ENCODE measurements at places on chromosomes 2 and 18.

DNA sequence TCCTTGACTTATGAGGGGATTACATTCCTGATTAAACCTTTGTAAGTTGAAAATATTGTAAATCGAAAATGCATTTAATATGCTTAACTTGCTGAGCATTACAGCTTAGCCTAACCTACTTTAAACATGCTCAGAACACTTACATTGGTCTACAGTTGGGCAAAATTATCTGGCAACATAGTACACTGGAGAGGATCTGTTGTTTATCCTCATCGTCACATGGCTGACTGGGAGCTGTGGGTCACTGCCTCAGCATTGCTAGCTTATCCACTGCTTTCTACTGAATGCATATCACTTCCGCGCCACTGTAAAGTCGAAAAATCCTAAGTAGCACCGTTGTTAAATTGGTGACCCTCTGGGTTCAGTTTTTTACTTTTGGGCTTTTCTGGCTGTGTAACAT is 13.7 kb downstream of the PMS1 start:
- DNase-seq: no peak

- no peak for DNase-seq
Measured at GRCh38 chr2:37886745-37887144, 38.3 kb upstream of the RMDN2 start.

DNA sequence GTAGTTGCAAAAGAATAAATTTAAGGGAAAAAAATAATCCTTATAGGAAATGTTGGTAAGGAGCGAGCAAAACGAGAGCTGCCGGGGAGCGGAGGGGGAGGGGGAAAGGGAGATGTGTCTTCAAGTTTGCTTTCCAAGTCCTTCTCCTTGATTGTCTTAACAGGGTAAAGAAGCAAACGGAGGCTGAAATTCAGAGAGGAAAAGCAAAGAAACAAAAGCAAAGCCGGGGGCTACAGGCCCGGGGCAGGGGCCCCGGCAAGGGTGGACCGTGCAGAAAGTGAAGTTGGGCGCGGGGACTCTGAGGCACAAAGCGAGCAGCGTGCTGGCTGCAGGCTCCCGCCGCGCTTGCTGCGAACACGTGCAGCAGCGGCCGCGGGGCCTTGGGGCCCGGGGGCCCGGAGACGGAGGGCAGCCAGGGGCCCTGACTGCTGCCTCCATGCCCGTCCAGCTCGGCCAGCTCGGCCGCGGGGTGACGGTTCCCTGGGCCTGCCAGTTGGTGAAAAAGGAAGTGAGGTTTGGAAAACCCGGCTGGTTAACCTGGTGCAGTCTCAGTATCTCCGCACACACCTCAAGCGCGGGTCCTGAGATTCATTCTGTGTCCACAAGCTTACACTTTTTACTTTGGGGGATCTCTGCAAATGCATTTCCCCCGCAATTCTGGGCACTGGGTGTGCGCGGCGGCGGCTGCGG is 4.1 kb downstream of the BCL11A start:
- no peak for DNase-seq

GRCh38 chr2:168587307-168587706 is 131.2 kb downstream of the CERS6 start:
- no peak for DNase-seq

DNA sequence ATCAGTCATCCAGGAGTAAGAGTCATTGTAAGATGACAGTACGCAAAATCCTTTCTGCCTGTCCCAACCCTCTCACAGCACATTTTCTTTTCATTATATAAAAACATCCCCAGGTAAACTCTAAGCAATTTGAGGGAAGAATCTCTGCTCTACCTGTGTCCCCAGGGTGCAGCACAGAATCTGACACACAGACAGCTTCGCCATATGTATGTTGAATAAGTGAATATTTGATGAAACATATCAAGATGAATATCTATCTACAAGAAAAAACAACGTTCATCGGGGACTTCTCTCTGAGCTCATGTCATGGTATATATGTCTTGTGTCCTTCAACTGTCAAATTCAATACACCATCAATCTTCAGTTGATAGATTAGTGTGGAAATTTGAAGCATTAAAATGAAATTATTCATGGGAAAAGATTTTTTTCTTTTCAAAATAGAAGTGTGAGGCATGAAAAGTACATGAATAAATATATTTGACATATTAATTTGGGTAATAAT is 94.5 kb upstream of the KYNU start:
- DNase-seq: no peak

DNA sequence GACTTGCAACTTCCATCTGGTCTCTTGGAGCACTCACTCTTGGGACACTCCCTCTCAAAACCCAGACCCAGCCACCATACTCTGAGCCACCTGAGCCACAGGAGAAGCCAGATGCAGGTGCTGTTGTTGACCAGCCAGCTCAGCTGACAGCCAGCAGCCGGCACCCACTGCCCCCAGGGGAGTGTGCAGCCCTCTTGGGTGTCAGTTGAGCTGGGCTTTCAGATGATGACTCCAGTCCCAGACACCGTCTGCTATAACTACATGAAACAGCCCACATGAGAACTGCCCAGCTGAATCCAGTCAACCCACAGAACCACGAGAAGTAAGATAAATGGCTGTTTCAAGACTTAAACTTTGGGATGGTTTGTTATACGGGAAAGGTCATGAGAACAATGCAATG is 10.7 kb upstream of the IGFBP2 start:
- DNase-seq: no peak

- no peak for DNase-seq
Measured at GRCh38 chr2:121245913-121246312, 39.1 kb downstream of the TFCP2L1 start.

DNA sequence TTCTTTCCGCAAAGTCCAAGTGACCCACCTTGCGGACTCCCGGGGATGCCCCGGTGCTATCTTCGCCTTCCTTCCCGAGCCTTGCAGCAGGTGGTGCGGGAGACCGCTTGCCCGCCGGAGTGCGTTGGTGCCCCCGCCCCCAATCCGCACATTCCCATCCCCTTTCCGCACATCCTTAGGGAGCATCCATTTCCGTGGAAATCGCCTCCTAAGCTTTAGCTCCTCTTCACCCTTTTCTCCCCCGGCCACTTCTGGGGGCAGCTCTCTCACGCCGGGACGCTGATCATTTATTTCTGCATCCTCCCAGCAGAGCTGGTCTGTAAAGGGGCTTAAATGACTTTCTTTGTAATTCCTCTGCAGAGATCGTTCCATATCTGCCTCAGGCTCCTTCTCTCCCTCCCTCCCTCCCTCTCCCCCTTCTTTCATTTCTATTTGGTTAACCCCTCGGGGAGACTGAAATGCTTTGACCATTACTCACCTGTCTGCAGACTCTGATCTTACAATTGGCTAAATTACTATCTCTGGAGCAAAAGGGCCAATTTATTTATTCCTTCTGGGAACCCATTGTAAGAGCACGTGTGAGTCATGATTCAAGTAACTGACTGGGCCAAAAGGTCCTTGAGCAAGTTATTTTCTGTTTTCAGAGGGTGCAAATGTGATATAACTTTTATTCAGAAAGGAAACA is 1.3 kb upstream of the LYPD1 start:
- DNase-seq: no peak

Data from stimulated activated naive CD8-positive, alpha-beta T cell treated with anti-CD3 and anti-CD28 coated beads, Interleukin-15, amount 100 ng/mL, for 72 hours (primary cell).